Stimulated activated CD4-positive, alpha-beta T cell treated with anti-CD3 and anti-CD28 coated beads, Interleukin-4, amount 100 ng/mL, for 48 hours (primary cell): ENCODE measurements at places on chromosomes 6 and 20.
A peak's percentile ranks its signal among the peaks of the same experiment; 100 is the strongest.

- no peak for DNase-seq
Observed at GRCh38 chr20:19903168-19903811, 113.9 kb upstream of the NAA20 start.

GRCh38 chr6:10341605-10342004, 73.3 kb downstream of the TFAP2A start:
- DNase-seq, result no peak

GRCh38 chr6:13412211-13412610, 75.2 kb downstream of the GFOD1 start:
- DNase-seq, result no peak

GRCh38 chr20:53565254-53565653, 28.4 kb downstream of the ZNF217 start:
- DNase-seq, result no peak

DNA sequence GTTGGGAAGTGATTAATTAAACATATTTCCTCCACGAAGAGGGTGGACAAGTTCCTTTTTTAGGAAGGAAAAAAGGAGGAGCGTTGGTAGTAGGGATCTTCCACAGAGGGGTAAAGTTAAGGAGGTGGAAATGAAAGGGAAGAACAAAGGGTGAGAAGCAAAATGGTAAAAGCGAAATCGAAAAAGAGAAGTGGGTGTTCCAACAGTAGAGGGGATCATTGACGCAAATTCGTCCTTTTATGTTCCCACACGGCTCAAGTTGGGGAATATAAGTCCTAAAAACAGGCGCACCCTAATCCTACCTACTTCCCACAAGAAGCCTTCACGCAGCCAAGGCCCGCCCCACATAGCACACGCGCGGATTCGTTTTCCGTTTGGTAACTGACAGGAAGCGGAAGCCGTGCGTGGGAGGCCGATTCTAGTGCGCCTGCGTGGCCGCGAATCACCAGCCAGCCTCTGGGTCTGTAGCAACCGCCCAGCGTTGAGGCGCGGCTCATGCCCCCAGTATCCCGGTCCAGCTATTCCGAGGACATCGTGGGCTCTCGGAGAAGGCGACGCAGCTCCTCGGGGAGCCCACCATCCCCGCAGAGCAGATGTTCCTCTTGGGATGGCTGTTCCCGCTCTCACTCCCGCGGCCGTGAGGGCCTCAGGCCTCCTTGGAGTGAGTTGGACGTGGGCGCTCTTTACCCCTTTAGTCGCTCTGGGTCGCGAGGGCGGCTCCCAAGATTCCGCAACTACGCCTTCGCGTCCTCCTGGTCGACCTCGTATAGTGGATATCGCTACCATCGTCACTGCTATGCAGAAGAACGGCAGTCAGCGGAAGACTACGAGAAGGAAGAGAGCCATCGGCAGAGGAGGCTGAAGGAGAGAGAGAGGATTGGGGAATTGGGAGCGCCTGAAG, at the start of gene NKAPL:
TSS of gene NKAPL (plus strand) at position 421 of the 901 bp plus-strand sequence. CDS start at position 496, 75 bp downstream.
- DNase-seq, result peak; percentile 54

DNA sequence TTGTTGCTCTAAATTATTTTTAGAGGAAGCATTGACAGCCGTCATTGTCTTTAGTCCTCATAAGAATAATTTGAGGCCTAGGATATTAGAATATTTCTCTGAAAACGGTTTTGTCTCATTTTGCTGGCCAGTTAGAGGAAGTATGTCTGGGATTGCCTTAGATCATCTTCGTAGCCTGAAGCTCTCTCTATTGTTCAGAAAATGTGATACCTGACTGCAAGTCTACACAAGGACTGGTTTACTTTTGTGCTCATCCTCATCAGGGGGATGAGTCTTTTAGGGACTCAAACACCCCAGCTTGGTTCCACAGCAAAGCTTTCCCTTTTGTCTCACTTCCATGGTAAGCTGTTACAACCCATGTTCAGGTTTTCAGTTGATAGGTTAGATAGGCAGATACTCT, 141.8 kb downstream of the FARS2 start:
- no peak for DNase-seq

GRCh38 chr6:41588111-41588510, 41.9 kb downstream of the FOXP4 start:
- DNase-seq, result no peak

- no peak for DNase-seq
Observed at GRCh38 chr20:61874421-61875068, 191.1 kb downstream of the TAF4 start.

DNA sequence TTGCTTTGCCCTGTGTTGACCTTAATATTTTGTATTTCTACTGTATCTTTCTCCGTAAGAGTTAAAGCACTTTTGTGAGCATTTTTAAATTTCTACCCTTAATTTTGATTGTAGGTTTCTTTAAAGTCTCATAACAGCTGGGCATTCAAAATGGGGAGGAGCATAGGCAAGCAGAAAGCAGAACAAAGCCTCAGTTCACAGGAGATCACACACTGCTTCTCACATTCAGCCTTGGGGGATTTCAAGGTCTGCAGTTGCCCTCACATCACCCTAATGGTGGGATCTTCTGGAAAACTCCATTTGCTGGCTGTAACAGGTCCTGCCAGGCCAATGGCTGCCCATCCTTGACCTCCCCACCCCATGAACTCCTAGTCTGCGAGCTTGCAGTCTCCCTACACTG, 292.9 kb downstream of the PHACTR1 start:
- no peak for DNase-seq

- no peak for DNase-seq
Observed at GRCh38 chr6:73030257-73030656, 195.0 kb downstream of the KHDC1L start.

DNA sequence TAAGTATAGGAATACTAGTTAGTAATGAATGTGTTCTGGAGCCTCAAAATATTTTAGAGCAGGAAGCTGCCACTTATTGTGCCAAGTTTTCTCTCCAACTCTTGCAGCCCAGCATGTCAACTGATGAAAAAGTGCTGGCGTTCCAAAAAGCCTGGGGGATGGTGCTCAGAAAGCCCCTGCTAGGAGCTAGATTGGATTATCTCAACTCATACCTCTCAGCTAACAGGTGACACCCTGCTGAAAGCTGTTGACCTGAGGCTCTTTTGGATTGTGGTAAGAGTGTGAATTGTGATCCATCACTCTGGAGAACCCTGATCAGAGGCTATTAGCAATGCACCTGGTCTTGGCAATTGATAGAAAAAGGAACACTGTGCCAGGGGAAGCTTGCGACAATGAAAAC, 580.4 kb downstream of the EYS start:
- DNase-seq, result no peak

DNA sequence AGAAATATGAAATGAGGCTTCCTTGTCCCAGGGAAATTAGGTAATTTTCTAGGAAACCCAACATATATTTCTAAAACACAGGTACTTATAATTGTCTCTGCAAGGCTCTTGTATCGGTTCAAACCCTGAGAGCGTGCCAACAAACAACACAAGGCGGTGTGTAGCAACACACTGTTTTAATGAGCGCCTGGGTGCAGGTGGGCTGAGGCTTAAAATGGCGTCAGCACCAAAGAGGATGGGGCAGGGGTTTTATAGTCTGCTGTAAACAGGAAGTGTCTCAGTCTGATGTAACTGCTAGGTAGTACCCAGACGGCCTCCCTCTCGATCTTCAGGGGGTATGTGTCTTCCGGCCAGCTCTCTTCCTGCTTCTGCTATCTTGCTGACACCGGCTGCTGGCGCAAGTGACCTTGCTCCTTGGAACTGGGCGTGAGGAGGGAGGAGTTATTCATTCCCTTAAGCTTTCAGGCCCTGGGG, 69.7 kb downstream of the EPB41L2 start:
- no peak for DNase-seq

DNA sequence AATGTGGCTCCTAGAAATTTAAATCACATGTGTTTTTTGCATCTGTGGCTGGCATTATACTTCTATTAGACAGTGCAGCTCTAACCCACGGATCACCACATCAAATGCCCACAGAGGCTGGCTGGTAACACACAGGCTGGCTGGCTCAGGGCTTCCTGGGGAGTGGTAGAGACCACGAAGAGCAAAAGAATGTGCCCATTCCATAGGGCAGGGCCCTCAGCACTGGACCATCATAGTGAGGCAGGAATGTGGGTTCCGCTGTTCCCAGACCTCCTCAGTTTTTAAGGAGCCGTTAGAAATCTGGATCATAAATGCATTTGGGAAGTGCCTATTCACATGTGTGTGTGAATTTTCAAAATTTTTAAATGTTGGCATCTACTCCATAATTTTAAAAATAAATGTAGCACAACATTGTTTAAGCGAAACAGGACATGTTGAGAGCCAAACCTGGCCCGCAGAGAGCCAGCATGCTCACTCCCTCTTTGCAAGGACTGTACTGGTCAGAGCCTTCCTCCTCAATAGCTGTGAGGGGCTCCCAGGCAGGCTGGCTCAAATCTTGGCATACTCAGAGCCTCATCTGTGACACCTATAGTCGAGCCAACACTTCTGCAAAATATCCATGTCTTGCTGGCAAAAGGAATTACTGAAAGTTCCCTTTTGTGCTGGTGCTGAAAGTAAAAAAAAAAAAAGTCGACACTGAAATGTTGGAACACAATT, 190.5 kb downstream of the FNDC1 start:
- DNase-seq, result no peak

DNA sequence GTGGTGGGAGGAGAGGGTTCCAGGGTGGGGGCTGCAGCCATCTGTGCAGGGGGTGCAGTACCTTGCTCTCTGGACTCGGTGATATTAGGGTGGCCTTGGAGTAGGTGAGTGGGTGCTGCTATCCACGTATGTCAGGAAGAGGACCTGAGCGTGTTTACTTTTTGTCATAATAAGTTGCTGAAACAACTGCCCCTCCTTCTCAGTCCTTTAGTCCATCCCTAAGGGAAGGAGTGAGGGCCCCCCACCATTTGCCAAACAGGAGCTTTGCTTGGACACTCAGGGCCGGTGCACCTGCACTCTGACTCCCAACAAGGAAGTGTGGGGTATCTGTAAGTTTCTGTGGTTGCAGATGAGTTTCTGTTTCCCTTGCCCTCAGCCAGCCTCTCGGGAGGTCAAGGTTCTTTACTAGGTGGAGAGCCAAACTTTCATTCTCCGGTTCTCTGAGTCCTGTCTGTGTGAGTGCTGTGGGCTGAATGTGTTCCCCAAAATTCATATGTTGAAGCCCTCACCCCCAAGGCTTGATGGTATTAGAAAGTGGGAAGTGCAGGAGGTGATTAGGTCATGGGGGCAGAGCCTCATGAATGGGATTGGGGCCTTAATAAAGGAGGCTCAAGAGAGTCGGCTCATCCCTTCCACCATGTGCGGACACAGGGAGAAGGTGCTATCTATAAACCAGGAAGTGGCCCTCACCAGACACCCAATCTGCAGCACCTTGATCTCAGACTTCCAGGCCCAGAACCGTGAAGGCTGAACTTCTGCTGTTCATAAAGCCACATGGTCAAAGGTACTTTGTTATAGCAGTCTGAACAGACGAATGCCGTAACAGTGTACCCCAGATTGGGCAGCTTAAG, 19.6 kb upstream of the CCR6 start:
- DNase-seq, result no peak

GRCh38 chr20:63312273-63312672, 19.3 kb downstream of the COL20A1 start:
- no peak for DNase-seq

DNA sequence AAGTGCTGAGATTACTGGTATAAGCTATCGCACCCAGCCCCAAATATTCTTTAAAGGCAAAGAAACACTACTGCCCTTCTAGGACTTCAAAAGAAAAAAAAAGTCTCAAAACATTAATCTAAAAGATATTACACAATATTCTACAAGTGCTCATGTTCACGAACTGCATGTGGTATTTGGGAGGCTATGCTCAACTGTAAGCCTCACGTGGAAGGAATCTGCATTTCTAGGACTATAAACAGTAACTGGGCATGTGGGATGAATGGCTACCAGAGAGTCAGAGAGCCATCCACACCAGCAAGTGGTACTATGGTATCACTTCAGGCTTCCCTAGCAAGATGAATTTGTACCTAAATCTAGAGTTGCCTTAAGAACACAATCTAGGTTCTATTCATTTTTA, 50.0 kb downstream of the FKBP5 start:
- no peak for DNase-seq

DNA sequence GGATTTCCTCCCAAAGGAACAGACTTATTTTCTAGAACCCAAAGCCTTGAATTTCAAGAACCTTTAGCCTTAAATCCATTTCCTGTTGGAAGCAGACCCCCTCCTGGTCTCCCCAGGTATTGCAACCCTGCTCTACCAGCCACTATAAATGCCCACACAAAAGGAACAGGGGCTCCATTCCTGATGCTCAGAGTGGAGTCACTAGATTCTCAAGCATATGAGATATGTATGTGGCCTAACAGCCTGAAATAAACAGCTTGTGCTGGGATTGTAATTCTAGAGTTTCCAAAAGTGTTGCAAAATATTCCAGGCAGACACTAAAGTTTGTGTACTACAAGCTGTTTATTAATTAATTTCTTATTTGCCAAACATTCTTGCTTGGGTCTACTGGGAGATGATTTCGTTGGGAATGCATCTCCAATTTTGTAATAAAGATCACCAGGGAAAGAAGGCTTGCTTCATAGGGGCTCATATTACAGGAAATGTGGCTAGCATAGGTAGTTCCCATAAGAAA, 44.8 kb downstream of the RIPOR3 start:
- DNase-seq, result no peak
